ENCODE measurements at places on chromosomes 11 and 22.

- DNase-seq: no peak
Observed at GRCh38 chr11:84480131-84480530, 1147.0 kb downstream of the DLG2 start.

GRCh38 chr22:23622634-23623033, 9.5 kb downstream of the DRICH1 start:
- no peak for DNase-seq

- peak; percentile 23 for DNase-seq
Observed at GRCh38 chr11:11620173-11620920, 1.5 kb downstream of the GALNT18 start.

DNA sequence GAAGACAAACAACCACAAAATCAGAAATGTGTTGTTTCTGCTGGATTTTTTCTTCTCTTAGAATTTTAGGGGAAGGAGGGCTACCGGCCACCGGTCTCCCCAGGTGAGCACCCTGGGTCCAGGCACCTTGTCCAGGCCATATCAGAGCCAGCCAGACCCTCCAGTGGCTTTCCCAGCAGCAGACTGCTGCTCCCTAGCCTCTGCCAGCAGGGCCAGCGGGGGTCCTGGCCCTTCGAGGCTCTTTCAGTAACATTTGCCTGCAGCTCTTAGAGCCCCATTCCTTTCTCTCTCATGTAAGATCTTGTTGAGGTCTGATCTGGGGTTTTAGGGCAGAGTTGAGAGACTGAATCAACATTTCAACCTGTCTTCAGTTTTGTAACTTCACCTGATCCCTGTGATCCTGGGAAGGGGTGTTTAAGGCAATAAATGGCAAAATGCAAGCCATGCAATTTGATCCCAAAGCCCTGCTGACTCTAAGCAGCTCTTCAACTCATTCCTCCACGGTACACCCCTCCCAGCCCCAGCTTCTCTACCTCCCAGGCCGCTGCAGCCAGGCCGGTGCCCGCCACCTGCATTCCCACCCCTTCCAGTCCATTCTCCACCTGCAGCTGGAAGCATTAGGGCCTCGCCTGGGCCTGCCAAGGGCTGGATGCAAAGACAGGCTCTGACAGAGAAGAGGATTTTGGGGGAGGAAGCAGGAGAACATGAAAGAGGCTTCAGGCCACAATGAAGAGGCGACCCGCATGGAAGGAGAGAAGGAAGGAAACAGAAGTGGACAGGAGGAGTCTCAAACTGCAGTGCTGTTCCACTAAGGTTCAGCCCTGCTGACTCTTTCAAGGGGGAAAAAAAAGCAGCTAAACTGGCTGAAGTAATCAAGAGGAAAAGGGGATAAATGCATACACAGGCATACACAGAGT, 113.0 kb upstream of the FGF3 start:
- DNase-seq: no peak

GRCh38 chr11:442611-443081, 835 bp upstream of the ANO9 start:
- no peak for DNase-seq

- DNase-seq: no peak
Observed at GRCh38 chr11:74371269-74372052, 26.8 kb downstream of the PGM2L1 start.

- no peak for DNase-seq
Observed at GRCh38 chr11:123474994-123475393, 44.9 kb downstream of the GRAMD1B start.

- peak; percentile 17 for DNase-seq
Observed at GRCh38 chr22:34105461-34106062, 185.3 kb upstream of the LARGE1 start.

DNA sequence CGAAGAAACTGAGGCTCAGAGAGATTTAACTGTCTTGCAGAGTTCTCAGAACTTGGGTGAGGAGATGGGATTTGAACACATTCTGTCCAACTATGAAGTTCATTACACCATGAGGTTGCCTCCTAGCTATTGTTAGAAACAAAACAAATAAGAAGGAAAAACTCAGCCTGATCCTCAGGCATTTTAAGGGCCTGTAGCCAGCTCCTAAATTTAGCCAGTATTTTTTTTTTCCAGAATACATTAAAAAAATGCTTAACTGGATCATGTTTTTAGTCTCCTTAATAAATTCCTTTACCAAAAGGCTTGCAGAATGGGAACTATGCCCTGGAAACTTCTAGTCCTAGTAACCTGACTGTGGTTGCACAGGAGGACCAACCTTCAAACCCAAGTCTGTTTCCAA, 212.0 kb downstream of the CSNK2A3 start:
- no peak for DNase-seq

DNA sequence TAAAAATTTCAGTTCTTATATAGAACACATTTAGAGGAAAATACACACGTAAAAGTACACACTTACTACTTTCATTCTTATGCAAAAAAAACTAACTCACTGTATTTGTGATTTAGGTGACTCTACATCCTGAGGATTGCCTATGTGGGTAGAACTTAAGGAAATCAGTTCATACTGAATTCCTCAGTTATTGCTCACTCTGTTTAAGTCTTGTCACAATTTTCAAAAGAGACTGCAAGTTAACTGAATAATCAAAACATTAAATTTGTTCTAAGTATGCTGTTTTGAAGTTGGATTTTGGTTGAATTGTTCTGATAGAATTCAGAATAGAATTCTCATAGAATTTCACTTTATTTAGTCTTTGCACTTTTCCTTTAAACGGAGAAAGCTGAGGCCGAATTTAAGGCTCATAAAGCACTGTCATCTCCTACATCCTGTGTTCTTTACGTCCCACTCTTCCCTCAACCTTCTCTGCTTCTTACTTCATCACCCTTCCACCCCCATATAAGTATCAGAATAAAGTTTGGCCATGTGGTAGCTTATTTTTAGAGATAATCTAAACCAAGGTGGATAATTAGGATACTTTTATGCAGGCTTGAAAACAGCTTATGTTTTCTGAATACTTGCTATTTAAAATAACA, 59.8 kb downstream of the APOL5 start:
- no peak for DNase-seq

- DNase-seq: no peak
Observed at GRCh38 chr11:39968071-39968470, 1491.4 kb downstream of the LRRC4C start.

DNA sequence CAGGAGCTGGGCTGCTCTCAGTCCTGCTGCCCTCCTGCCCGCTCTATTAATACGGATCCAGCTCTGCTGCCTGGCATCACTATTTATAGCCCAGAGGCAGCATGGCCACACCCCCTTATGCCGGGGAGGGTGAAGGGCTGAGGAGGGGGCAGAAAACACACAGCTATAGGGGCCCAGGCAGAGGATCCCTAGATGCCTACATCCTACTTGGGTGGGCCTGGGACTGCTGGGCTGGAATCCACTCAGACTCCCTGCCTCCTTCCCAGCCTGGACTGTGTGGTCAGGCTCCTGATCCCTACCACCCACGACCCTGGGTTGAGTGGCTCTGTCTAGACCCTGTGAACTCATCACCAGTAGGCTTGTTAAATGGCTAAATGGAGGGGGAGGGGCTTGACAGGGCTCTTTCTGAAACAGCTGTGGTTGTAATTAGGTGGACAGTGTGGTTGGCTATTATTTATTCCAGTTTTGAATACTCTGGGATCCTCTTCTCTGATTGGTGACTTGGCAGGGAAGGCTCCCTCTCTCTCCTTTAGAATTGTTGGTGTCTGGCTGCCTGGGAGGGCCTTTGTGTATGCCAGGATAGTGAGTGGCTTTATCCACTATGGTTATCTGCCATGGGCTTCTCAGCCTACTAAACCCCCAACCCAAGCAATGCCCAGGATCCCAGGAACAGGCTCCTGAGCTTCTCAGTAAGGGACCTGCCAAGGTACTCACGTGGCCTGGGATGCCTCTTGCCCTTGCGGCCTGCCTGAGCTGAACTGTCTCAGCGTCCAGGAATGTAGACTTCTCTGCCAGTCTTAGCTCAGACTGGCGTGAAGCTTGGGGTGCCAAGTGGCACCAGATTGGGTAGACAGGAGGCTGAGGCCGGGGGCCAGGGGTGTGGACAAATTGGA, 15.2 kb downstream of the PHLDB1 start:
- DNase-seq: no peak

- no peak for DNase-seq
Observed at GRCh38 chr22:37470087-37470445, 16.1 kb downstream of the MFNG start.

DNA sequence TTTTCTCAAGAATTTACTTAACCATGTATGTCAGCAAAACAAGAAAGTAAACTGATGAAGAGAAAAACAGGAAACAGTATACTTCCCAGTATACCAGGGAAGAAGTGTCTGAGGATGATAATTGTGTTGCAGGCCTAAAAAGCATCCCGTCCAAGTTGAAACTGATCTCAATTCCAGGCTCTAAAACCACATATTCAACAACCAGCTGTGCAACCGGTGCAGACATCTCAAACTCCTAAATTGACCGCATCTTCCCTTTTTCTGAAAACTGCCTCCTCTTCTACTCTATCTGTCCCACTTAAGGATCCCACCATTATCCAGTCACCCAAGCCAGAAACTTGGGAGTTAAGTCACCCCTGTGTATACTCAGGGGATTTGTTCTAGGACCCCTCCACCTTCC, 47.2 kb downstream of the CCDC83 start:
- DNase-seq: no peak

DNA sequence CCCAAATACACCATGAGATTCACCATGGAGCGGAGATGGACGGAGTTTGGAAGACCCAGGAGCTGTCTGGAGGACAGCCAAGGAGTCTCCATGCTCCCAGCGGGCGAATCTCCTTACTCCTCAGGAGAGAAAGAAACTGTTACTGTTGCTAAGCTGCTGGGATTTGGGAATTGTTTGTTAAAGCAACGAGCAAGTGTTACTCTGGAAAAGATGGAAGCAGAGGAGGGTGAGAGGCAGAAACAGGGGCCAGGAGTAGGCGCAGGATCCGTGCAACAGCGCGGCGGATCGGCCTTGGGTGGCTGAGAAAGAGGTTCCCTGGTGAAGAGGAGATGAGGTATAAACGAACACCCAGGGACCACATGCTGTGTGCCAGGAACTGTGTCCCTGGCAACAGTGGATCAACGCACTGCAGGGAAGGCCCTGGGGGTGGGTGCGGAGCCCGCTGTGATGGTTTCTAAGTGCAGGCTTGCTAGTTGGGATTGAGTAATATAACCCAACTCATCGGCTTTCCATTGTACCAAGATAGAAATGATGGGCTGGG, 1436.4 kb downstream of the BRD1 start:
- DNase-seq: no peak

DNA sequence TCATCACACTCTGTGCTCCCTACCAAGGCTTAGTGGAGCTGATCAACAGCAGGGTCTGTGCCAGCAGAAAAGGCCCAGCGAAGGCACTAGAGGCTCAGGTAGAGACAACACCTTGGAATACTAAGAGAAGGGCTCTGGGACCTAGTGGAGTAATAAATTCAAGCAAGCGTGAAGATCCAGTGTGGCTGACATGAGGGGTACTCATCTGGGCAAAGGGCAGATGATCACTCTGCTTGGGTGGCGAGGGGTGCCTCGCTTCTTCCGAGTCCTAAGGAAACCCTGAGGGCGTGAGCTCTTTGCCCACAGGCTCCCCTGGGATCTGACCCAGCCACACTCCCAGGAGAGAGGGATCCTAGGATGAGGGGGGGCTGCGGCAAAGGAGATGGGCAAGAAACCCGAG, 3.5 kb upstream of the TPBGL start:
- no peak for DNase-seq

DNA sequence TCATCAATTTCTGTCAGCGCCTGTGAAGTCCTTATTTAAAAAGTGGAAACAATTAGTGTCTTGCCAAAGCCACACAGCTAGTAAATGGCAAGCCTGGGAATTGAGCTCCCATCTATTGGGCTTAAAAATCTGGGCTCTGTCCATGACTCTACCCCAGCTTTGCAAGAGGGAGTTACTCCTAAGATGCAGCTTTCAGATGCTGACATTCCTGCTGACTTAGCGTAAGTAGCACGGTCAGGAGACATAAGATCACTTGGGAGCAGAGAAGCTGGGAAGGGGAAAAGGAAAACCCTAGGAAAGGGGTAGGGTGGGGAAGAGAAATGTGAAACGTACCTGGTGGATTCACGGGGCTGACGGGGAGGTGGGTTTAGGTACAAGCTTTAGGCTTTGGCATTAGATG, 36.0 kb upstream of the OR4B1 start:
- no peak for DNase-seq

DNA sequence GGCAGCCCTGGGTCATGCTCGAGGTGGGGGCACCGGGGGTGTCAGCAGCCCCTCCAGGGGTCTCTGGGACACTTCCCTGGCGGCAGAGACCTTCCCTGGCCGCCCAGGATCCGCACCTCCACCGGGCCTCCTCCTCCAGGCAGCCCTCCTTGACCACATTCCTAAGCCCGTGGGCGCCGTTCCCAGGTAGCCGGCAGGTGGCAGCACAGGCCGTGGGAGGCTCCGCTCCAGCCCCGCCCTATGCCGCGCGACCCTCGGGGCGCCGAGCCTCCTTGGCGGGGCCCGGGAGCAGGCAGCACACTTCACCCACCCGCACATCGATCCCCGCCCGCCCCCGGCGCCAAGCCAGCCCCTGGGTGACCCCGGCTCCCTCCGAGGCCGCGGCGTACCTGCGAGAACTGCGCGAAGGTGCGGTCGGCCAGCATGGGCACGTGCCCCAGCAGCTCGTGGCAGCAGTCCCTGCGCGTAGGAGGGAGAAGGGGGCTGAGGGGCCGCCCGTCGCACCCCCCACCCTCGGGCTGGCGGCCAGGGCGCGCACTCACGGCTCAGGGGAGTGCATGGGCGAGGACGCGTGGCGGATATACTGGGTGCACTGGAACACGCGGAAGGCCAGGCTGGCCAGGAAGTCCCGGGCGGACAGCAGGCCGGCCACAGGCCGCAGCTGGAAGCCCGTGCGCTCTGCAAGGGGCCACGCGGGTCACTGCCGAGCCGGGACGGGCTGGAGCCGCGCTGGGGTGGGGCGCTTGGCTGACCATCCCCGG, 5.3 kb upstream of the INS start:
- peak; percentile 70 for DNase-seq

GRCh38 chr22:45905924-45906865, 70.8 kb downstream of the WNT7B start:
- no peak for DNase-seq

- peak; percentile 96 for DNase-seq
Observed at GRCh38 chr11:76380977-76381719, at the start of the genes GVQW3 and THAP12. Gene GVQW3, plus strand, starts transcription at chr11:76381323. Its CDS starts 506 bp downstream, at chr11:76381829. Gene THAP12, minus strand, starts transcription at chr11:76381132. Its CDS starts 296 bp downstream, at chr11:76380836.

- DNase-seq: no peak
Observed at GRCh38 chr11:122293296-122294023, 177.4 kb upstream of the BLID start.

DNA sequence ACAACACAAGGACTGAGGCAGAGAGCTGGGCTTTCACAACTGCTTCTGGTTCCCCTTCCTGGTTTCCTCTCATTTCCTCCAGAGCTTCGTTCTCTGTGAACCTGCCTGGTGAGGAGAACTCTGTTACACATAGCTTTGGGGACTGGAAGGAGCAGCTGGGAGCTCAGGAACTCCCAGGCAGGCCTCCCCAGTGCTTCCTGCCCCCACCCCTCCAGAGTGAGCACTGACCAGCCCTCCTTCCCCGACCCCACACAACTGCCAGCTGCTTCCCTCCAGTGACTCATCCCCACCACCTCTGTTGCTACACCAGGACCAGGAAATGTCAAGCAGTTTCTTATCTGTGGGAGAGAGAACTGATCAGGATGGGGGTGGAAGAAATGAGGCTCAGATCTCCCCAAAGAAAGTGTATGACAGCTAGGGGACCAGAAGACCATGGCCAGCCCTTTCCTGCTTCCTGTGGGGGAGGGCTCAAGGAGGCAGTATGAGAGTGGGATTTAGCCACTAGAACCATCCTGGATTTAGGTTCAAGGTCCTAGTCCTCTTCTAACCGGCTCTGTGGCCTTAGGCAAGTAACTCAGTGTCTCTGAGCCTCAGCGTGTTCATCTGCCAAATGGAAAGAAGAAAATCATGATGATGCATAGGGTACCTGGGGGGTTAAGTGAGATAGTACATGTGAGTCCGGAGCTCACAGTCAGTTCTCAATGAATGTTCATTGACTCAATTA, 4.5 kb upstream of the TP53I11 start:
- DNase-seq: no peak
